ENCODE measurements at places on chromosomes 2 and 18. TPM values are rescaled to one million over a fixed set of nuclear protein-coding genes. Genes with fewer than 3 reads are reported as not detected.

DNA sequence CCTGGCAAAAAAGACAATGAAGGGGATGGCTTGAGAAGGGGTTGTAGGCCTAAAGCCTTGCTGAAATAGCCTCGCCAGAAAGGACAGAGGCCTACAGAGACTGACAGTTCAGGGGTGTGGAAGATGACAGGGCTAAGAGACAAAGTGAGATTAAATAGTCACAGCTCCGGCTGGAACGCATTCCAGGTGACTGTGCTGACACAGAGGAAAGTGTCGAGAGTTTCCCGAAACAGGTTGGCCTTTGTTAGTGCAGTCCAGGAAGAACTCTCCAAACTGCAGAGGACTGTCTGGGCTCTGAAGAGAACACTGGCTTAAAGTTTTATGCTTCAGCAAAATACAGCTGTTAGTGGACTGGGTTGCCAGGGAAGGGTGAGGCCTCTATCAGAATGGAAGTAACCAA, 52.8 kb downstream of the METTL4 start:
- no peak for DNase-seq

The CD207 gene
- total RNA-seq: not detected

The ARHGAP25 gene
- 5.8 TPM for total RNA-seq

The CNTNAP5 gene
- total RNA-seq: not detected
